Stimulated activated CD8-positive, alpha-beta memory T cell treated with anti-CD3 and anti-CD28 coated beads, Interleukin-15, amount 100 ng/mL, for 24 hours (primary cell): ENCODE measurements at places on chromosomes 3 and 15.

- DNase-seq, result no peak
Observed at GRCh38 chr15:77179541-77179998, 108.7 kb upstream of the TSPAN3 start.

GRCh38 chr3:35932995-35933394 is 293.7 kb downstream of the ARPP21 start:
- DNase-seq, result no peak

- DNase-seq, result no peak
Observed at GRCh38 chr3:108459225-108459624, 51.2 kb downstream of the MYH15 start.

- DNase-seq, result no peak
Observed at GRCh38 chr3:70612920-70613319, 300.5 kb upstream of the MDFIC2 start.

- no peak for DNase-seq
Observed at GRCh38 chr3:49412632-49413337, 562 bp downstream of the TCTA start.

GRCh38 chr3:153146191-153147053 is 15.6 kb upstream of the RAP2B start:
- DNase-seq, result no peak

GRCh38 chr3:111418391-111418790 is 123.6 kb upstream of the CD96 start:
- DNase-seq, result no peak

GRCh38 chr3:45398178-45398577 is 9.8 kb downstream of the LARS2 start:
- no peak for DNase-seq

GRCh38 chr15:34808016-34808415 is 12.7 kb upstream of the ACTC1 start:
- DNase-seq, result no peak

GRCh38 chr3:197430934-197431333 is 124.8 kb downstream of the BDH1 start:
- no peak for DNase-seq

DNA sequence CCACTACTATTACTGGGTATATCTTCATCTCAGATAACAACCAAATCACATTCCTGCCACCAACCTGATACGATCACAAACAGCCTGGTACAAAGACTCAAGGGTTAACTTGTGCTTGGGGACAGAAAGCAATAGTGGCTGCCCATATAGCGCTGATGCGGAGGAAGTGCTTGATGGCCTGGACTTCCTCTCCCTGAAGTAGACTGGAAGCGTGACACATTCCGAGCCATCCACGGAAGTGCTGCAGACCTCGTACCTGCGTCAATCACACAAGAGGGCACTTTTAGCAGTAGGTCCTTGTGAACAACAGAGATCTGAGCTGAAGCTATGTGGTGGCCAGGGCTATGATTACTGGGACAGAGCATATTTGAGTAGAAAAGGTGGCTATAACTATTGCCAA is 17.3 kb upstream of the C3orf62 start:
- DNase-seq, result no peak

- no peak for DNase-seq
Observed at GRCh38 chr3:157347577-157348303, 88.9 kb upstream of the PTX3 start.

- no peak for DNase-seq
Observed at GRCh38 chr3:112078125-112079083, 7.8 kb upstream of the C3orf52 start.

GRCh38 chr3:104878395-104878794 is 488.3 kb upstream of the ALCAM start:
- no peak for DNase-seq

- no peak for DNase-seq
Observed at GRCh38 chr15:84684092-84684491, 26.1 kb upstream of the NMB start.

DNA sequence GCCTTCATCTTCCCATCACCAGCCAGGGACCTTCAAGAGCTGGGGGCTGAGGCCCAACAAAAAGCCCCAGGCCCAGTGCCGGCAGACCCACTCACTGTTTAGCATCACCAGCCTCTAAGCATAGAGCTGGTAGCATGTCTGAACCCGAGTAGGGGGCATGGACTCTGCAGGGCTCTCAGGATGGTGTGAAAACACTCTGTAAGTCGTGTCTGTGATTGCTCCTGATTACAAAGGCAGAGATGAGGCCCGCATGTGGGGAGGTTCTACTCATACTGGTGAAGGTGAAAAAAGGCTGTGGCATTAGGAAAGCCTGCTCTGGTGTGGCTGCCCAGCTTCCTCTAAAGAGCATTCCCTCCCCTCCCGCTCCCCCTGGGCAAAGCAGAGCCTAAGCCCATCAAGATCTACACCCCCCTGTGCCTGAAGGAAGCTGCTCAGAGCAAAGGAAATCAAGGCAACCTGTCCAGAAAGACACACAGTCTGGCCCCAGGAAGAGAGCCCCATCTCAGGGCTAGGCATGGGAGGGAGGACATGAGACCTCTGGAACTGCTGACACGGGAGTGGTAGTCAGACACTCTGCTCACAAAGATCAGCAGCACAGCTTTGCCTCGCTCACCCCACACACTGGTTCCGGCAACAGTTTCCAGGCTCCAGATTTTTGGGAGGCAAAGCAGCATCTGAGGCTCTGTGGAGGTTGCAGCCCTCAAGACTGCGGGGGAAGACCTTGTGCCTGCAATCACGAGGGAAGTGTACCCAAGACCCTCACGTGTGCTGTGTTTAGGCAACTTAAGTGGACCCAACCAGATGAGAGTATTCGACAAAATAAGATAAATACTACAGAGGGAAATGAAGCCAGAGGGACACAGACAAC is 36.7 kb downstream of the CCDC12 start:
- no peak for DNase-seq

DNA sequence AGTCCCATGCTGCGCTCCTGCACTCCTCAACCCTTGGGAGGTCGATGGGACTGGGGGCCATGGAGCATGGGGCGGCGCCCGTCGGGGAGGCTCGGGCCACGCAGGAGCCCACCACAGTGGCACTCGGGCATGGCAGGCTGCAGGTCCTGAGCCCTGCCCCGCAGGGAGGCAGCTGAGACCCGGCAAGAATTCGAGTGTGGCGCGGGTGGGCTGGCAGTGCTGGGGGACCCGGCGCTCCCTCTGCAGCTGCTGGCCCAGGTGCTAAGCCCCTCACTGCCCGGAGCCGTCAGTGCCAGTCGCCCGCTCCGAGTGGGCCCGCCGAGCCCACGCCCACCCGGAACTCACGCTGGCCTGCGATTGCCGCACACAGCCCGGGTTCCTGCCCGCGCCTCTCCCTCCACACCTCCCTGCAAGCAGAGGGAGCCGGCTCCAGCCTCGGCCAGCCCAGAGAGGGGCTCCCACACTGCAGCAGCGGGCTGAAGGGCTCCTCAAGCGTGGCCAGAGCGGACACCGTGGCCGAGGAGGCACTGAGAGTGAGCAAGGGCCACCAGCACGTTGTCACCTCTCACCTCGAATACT is 200.3 kb downstream of the ROBO2 start:
- DNase-seq, result no peak

GRCh38 chr3:15356176-15356575 is 23.8 kb upstream of the SH3BP5 start:
- DNase-seq, result no peak

DNA sequence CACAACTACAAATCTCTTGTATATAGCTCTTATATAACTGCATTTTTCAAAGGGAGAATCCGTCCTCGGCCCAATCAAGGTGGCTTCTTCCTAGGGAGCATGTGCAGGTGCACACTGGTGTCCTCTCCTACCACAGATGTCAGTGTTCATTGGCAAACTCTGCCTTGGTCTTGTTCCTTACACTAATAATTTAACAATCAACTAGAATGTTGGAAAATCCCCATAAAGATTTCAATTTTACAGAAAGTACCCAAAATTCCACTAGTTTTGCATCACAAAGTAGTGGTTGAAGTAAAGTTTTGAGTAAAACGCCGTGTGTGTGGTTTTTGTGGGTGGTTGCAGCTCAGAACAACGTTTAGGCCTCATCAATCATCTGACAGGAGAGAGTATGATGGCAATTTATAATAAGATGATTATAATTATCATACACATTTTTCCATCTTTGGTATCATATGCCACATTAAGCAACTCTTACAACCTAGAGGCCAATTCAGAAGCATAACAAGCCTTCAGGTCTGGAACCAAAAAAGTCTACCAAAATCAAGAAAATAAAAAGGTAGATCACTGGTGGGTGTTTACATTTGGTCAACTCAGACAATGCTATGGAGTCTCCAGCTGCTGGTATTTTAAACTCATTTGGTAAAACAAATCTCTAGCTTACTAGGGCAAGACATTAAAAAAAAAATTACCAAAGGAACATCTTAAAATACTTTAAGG is 128.9 kb upstream of the BHLHE40 start:
- DNase-seq, result no peak

- no peak for DNase-seq
Observed at GRCh38 chr3:101091489-101091888, 98.3 kb upstream of the ABI3BP start.

DNA sequence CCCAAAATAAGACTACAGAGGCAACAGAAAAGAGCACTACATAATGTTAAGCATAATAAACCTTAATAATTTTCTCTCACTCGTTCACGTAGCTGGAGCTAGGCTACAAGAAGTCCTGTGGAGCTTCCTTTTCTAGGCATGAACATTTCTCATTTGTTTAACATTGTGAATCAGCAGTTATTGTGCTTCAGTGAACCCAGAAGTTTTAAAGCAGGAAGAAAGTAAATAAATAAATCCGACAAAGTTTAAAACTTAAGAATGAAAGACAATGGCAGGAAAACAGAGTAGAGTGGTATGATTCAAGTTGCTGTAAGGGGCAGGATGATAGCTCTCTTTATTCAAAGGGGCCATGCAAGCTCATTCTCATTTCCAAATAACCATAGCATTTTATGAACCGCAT is 191.8 kb downstream of the LSAMP start:
- no peak for DNase-seq

- DNase-seq, result no peak
Observed at GRCh38 chr3:5009506-5010109, 30.4 kb downstream of the BHLHE40 start.

DNA sequence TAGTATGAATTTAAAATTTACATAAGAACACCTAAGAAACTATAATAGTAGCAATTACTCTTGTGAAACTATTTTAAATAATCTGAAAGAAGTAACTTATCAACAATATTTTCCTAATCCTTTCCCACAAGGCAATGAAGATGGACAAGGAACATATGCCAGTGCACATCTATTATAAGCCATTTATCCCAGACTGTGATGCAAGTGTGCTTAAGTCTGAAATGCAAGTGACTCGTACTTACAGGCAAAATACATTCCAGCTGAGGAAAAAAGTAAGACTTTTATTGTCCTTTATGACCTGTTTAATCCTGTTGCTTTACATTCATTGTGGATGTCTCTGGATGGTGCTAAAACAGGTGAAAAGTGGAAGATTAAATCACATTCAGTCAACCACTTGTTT is 709.4 kb downstream of the ZNF385D start:
- no peak for DNase-seq

DNA sequence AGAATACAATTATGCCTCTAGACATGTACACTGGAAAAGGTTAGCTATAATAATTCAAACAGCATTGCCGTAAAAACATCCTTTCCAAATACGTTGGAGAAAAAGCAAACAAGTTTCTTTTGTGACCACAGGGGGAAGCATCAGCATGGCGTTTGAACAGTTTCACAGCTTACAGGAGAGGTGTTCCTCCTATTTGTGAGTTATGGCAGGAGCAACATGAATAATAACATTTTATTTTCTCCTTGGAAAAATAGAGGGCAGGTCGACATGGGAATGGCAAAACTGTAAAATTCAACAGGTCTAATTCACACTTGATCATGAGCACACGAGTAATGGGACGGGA is 39.7 kb upstream of the GADL1 start:
- no peak for DNase-seq

- DNase-seq, result no peak
Observed at GRCh38 chr15:58746174-58746573, 3.3 kb downstream of the ADAM10 start.

GRCh38 chr3:58333206-58334012 is 717 bp downstream of the PXK start:
- DNase-seq, result no peak

DNA sequence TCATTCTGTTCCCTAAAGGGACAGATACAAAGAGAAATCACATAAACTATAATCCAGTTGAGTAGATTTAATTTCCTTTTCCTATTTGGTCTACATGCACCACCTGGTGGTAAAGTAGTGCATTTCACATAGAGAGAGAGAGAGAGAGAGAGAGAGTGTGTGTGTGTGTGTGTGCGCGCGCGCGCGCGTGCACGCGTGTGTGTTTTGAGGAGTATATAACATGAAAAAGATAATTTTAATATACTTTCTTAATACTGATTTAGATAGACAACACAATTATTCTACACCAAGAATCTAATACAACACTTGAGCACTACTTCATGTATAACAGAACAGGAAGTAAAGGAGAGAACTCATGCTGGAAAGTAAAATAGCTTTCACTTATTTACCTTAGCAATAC is 1.1 kb upstream of the FGF7 start:
- DNase-seq, result no peak

- no peak for DNase-seq
Observed at GRCh38 chr15:42704492-42704926, 32.4 kb downstream of the CDAN1 start.

DNA sequence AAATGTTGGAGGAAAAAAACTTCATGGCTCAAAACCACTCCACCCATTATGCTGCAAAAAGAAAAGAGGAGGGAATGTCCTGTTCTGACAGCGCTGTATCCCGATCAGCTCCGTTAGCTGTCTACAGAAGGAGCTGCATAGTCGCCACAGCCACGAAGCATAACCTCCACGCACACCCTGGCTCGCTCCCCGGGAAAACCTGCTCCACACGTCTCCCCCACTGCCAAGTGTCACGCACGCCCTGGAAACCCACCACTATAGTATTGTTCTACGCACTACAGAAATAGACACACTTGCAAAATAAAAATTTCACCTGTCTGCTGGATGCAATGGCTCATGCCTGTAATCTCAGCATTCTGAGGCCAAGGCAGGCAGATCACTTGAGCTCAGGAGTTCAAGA is 55.8 kb downstream of the TBC1D2B start:
- DNase-seq, result no peak

GRCh38 chr15:47304656-47305055 is 412.6 kb upstream of the SEMA6D start:
- DNase-seq, result no peak

- DNase-seq, result no peak
Observed at GRCh38 chr15:64134345-64134829, 17.1 kb upstream of the SNX22 start.

DNA sequence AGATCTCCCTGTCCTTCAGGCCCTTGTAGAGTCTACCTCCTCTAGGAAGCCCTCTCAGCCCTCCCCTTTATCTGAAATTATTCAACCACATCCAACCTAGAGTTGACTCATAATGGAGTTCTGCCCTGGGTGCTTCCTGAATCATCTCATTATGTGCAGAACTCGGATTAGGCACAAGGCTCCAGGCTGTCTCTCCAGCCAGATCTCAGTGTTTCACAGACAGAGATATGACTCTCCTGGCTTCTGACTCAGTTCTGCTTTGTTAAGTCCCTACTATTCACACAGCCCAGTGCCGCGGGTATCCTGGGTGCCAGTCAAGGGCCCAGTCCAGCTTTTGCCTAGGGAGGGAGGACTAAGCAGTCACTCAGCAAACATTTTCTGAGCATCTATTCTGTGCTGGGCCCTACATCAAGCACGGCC is 9.3 kb downstream of the STRA6 start:
- no peak for DNase-seq
